ENCODE measurements at places on chromosomes 4 and X. TPM values are rescaled to one million over a fixed set of nuclear protein-coding genes. Genes with fewer than 3 reads are reported as not detected.

Gene IL2RG
- 347 TPM for total RNA-seq

Gene GPR143
- total RNA-seq = not detected

DNA sequence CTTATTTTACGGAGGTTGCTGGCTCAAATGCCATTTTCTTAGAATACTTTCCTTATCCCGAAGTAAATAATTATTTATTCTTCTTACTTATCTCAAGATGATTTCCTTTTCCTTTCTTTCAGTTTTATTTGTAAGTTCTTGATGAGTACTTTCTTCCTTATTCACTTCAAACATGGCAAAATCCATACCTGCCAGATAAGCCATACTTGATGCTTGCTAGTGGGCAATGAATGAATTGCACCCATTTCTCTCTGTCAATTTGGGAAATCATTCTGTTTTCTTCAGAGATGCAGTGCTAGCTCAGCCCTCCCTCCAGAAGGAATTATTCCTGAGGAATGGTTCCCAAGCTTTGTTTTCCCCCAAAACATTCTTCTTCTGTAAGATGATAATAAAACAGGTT is 598.3 kb downstream of the SPRY1 start:
- no peak for DNase-seq

DNA sequence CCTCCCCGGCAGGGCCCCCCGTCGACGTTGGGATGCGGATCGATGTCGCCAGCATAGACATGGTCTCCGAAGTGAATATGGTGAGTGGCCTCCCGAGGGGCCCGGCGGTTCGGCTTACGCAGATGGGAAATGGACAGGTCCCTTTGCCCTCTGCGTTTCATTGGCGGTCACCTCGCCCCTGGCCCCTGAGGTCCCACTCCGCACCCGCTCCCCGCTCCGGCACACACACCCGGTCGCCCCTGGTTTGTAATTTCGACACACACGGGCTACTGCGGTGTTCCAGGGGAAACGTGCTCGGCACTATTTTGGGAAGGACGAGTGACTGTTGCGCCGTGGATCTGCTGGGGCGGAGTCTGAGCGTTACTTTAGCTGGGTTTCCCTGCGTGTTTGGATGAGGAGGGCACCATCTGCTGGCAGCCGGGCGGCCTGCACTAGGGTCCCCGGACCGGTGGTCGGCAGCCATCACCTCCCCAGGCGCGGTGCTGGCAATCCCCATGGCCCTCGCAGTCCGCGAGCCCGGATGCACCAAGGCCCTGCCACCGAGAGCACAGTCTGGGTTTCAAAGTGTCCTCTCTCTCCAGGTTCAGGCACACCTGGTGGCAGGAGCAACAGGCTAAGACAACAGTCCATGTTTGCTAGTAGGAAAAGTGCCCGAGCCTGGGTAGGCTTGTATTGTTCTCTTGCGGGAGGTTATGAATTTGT is 1.2 kb downstream of the GABRB1 start:
- DNase-seq = peak; percentile 14

DNA sequence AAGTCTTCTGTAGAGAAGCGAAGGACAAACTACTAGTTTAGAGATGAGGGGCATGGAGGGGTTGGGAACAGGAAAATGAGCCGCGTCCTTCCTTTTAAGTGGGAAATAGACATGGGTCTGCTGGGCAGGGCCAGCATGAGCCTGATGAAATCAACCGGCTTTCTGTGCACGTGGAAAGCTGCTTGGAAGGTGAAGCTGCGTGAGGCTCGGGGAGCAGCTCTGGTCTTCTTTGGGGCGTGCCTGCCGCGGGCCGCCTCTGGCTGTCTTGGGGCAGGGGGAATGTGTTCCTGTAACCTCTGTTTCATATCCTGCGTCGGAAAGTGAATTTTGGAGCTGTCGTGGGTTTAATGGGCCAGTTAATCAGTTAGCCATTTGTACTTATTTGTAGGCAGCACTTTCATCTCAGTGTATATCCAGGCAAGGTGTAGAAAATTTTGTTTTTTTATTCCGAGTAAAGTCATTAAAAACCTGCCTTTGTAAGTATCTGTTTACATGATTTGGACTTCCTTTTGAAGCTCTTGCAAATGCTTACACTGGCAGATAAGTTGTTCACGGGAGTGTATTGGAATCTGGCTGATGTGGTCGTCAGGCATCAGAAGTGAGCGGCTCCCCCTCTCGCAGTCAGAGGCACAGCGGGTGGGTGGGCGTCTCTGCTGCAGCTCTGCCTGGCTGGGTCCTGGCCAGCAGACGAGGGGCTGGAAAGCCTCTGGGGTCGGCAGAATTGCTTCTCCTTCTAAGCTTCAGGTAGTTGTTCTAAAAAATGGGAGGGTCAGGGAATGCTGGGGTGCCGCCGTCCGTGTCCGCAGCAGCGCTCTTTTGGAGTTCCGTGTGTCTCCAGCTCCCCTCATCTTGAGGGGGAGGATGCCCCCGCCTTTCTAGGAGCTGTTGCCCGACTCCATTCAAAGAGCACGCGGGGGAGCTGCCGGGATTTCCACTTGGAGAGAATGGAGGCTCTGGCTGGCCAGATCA is 70.5 kb upstream of the HGFAC start:
- DNase-seq = no peak

GRCh38 chrX:132786217-132786616 is 172.2 kb downstream of the HS6ST2 start:
- no peak for DNase-seq

GRCh38 chr4:54228056-54228527 is 1.0 kb upstream of the PDGFRA start:
- no peak for DNase-seq
